Activated naive CD8-positive, alpha-beta T cell treated with anti-CD3 and anti-CD28 coated beads, Interleukin-2, amount 10 ng/mL, durations not matched to agents 7 days and 5 days (primary cell): ENCODE measurements at places on chromosomes 12 and 14. TPM values are rescaled to one million over a fixed set of nuclear protein-coding genes. Genes with fewer than 3 reads are reported as not detected.

DNA sequence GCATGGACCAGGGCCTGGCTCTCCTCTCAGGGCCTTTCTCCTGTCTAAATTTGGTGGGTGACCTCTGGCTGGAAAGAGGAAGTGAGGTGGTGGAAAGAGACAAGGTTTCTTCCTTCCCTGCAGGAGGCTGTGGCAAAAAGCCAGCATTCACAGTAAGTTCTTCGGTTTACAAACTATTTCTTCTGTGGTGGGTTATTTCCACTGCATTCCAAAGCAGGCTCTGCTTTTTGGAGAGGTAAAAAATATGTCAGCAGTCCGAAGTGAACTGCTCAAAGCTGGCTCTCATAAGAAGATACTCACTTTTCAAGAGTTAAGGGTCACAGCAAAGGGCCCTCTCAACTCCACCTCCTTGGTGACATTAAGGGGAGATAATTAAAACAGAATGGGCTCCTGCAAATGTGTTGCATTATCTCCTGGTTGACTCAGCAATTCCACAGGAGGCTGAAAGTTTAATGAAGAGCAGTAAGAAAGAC is 48.9 kb upstream of the POC1B start:
- DNase-seq = no peak

GRCh38 chr14:100237735-100238418 is 1.1 kb upstream of the YY1 start:
- peak; percentile 72 for DNase-seq

DNA sequence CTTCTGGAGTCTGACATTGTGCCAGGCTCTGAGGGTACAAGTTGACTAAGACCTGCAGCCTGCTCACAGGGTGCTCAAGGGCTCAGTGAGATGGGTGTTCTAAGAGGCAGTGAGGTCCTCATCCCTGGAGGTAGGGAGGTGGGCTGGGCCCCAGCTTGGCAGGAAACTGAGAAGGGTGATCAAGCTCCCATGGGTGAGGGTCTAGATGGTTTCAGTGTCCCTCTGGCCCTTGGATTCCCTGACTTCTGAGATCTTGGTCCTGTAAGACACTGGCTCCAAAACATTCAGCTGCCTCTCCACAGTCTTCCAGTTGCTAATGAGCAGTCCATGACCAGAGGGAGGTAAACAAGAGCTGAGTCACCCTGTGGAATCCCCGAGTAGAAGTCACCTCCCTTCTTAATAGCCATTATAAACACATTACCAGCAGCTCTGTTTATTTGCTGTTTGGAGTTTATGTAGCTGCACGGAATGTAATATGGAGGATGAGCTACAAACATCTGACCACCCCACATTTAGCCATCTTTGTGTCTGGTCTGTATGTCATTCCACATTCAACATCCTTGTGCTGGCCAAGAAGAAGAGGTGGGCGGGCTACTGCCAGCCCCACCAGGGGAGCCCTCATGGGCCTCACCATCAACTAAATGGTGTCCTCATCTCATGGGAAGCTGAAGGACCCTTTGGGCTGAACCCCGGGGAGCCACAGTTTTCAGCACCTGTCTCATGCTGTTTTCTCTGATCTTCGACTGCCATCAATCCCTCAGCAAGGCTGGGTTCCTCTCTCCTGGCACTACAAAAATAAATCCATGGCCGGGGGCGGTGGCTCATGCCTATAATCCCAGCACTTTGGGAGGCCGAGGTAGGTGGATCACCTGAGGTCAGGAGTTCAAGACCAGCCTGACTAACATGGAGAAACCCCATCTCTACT is 37.2 kb upstream of the BDKRB2 start:
- DNase-seq = no peak

GRCh38 chr14:53963320-53964227 is 6.9 kb upstream of the BMP4 start:
- no peak for DNase-seq

DNA sequence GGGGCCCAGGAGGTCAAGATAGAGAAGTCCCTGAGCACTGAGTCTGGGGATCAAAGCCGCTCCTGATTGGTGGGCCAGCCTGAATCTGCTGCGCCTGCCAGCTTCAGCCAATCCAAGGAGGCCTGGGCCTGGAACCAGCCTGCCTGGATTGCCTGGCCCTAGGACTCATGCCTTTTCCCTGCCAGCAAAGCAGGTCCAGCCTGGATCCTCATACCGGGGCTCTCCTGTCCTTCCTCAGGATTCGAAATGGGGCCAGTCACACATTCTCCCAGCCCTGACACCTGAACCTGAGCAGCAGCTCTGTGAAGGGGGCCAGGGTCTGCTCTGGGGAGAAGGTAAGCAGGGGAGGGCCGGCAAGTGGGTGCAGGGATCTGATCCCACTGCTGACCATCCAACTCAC is 81.9 kb downstream of the NINJ2 start:
- DNase-seq = no peak

GALNT9 gene
- total RNA-seq = not detected
